Right kidney (tissue), 9 donors: ENCODE measurements at places on chromosomes 2 and 18.

DNA sequence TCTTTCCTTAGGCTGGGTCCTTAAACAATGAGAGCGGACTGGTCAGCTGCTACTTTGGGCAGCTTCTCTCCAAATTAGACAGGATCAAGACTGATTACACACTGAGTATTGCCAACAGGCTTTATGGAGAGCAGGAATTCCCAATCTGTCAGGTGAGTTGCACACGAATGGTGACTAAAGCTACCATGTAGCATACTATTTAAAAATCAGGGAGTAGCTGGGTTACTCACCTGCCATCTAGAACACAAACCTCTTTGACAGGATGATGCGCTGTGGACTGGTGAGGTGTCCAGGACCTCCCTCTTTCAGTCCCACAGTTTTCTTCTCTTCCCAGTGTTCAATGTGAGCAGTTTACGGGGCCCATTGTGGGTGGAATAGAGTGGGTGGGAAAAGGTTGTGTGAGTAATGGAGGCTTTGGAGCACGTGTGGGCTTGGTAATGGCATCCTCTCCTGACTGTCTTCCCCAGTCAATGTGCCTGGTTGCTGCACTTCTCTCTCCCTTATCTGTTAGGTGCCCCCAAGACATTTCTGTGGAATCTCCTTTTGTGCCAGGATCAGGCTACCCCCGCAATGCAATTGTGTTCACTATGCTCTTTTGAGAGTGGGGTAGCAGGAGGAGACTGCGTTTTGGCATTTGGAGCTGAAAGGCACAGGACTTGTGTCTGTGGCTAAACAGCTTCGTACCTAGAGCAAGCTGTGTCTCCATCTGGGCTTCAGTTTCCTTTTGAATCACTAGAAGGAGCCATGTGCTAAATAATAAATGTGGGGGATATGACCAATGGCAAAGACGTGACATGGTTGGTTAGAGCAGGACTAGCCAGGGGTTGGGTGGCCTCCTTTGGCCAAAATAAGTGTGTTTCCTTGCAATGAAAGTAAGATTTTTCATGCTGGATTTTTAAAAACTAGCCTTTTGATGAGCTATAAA lies 17.7 kb downstream of the SERPINB12 start:
- DNase-seq = no peak

- DNase-seq = no peak
Measured at GRCh38 chr18:60176259-60176658, 196.3 kb downstream of the MC4R start.

- DNase-seq = no peak
Measured at GRCh38 chr2:172279813-172280212, 147.6 kb upstream of the ITGA6 start.

DNA sequence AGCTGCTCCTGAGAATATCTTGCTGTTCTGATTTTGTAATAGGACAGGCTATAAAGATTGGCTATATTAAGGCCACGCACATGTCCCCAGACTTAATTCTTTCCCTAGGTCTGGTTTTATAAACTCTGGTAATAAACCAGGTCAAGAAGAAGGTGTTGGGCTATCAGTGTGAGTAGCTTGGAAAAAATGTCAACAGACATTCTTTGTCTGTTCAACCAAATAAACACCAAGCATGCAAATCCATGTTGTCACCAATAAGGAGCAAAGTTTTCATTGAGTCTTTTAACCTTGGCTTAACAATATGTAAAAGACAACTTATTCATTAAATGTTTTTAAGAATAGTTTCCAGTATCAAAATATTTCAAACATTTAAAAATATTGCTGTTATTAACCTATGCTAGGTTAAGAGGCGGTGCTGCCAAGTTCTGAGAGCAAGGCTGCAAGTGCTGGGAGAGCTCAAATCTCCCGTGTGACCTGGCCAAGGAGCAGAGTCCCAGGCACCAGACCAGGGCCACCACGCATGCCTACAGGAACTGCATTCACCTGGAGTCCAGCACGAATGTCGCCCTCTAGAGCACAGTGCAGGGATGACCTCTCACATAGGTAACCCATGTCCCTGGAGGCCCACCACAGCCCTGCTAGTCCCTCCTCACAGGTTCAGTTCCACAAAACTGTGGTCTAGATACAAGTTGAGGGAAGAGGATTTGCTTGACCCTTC lies 120.5 kb upstream of the POU3F3 start:
- DNase-seq = no peak

DNA sequence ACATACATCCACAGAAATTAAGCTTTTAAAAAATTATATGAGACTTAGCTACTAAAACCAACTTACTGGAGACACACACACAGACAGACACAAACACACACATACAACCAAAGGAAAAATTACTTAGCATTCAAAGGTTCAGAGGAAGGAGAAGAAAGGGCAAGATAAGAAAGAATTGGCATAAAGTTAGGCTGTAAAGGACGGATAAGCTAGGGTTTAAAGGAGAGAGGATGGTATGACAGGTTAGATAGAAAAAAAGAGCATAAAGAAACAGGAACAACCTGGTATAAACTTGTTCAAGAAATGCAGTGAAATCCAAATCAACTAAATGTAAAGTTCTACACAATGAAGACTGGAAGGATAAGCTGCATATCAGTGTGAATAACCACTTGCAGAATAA lies 73.4 kb downstream of the SLC66A3 start:
- no peak for DNase-seq

DNA sequence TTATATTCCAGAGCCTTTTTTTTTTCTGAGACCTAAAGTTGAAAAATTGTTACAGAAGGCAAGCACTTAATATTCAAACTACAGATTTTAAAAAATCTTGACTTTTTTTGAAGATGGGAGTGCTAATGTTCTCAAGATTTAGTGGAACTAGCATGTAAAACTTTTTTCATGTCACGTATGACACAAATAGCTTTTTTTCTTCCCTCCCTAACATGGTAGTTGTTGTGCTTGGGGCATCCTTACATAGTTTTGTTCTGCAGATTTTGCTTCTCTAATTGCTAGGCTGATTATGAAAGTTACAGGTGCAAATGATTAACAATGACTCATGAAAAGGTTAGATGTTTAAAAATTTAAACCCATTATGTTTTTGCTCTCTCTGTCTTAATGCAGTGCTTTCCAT lies 3.0 kb downstream of the EML6 start:
- DNase-seq = no peak
